SK-N-SH (cell line): ENCODE measurements at places on chromosomes 3 and 15.

DNA sequence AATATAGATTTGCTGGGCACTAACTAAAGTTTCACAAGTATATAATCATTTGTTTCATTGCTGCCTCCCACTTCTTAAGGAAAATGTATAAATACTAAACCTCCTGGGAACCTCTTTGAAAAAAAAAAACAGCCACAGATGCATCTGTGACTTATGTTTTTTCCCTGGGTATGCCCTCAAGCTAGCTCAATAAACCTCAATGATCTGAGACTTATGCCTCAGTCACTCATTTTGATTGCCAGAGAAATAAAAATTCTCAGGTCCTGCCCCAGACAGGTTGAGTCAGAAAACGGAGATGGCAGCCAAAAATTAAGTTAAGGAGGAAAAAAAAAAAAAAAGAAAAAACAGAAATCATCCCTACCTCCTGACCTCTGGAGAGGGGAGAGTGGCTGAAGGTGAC is 22.1 kb downstream of the ILDR1 start:
- DNase-seq: no peak

DNA sequence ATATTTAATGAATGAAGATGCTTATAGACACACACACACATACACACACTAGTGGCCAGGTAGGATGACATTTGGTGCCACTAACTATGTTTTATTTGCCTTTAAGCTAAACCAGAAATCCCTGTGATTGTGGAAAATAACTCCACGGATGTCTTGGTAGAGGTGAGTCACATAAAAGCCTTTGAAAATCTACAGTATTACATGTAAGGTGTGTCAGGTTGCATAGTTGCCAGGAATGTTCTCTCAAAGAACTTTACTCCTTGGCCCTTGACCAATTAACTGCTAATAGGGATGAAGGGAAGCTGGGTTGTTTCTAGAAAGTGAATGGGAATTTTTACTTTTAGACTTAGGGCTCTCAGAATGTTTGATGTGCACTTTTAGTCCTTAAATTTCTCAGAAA is 9.9 kb downstream of the ZBED2 start:
- no peak for DNase-seq

DNA sequence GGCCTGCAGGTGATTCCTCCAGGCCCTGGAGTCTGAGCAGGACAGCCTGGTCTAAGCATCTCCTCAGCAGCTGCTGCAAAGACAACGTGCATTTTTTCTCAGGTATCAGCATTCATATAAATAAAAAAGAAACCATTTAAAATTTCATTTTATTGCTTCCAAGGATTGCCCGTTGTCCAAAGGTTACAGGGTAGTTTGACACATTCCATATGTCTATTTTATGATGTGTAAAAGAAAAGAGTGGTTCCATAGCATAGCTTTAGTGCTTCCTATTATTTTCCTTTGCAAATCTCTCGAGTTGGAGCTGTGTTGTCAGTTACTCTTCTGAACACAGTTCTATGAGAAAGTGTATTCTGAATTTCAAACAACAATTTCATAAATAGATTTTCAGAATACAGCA is 7.2 kb upstream of the DGKG start:
- no peak for DNase-seq

DNA sequence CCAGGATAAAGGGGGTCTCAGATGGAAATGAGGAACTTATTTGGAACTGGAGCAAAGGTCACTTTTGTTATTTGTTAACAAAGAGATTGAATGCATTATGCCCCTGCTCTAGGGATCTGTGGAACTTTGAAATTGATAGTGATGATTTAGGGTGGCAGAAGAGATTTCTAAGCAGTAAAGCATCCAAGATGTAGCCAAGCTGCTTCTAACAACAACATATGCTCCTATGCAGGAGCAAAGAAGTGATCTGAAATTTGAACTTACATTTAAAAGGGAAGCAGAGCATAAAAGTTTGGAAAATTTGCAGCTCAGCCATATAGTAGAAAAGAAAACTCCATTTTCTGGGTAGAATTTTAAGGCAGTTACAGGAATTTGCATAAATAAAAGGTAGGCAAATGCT is 30.3 kb upstream of the CCDC50 start:
- no peak for DNase-seq

- peak; percentile 23 for DNase-seq
These were observed 863 bp downstream of the PSMA4 start for GRCh38 chr15:78540871-78541743.

GRCh38 chr15:37698679-37699078 is 235.8 kb upstream of the TMCO5A start:
- no peak for DNase-seq
